ENCODE measurements at places on chromosomes 4 and X.

DNA sequence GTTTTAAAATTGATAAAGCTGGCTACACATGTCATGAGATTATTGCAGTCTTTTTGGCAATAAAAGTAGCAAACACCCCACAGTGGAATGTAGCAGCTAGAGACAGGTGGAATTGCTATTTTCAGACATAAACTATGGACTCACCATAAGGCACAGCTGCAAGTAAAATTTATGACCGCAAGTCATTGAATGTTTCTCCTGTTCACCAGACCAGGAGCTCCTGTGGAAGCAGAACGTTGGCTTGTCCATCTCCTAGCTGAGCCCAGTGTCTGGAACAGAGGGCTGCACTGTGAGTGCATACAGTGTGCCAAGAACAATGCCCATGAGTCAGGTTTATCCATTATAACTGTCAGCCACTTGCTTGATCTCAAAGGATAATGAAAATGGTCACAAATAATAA lies 538.2 kb downstream of the INPP4B start:
- DNase-seq, result no peak

- DNase-seq, result no peak
Observed at GRCh38 chr4:4427886-4428285, 41.0 kb downstream of the NSG1 start.

- no peak for DNase-seq
Observed at GRCh38 chrX:146385529-146385928, 424.0 kb upstream of the CXorf51B start.

DNA sequence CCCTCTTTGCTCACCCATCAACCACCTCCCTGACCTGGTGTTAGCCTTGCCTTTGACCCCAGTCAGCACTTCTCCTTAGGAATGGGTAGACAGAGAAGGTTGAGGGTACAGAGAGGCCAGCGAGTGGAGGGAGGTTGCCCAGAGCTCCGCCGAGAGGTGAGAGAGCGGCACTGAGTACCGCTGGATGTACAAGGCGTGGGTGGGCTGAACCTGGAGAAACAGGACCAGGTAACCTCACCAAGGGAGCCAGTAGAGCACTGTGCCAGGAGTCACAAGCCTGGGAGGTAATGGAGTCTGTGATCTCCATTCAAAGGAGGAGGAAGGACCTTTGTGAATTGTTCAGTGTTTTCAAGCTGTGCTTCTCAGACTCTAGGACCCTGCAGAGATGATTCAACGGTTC lies 256.2 kb downstream of the EVC2 start:
- DNase-seq, result no peak

GRCh38 chr4:107519053-107519452 lies 201.0 kb downstream of the PAPSS1 start:
- no peak for DNase-seq

GRCh38 chr4:77159806-77160205 lies 2.8 kb downstream of the CCNG2 start:
- DNase-seq, result no peak

DNA sequence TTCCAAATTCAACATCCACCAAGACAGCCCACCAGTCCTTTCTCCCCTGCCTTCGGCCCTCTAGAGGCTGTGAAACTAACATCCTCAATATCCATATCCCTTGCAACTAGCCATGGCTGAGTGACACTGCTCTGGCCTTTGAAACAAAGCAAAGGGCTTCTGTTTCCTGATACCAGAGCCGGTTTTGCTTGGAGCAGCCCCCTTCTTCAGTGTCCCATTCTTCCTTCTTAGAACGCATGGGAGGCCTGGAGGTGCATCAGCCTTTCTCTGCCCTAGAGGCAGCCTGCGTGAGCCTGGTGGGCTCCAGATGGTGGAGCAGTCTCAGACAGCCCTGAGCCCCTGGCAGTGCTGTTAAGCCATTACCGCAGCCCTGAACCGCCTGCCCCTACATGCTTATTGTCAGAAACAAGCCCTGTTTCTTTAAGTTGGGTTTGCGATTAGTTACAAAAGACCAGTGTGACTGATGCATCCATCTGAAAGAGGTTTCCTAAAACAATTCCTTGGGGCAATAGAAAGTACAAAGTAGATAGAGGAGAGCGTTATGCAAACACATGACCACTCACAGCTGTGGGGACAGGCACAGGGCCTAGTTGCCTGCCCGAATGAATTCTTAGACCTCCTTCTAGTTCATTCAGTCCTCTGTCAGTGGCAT lies 74.1 kb downstream of the EVC start:
- no peak for DNase-seq

DNA sequence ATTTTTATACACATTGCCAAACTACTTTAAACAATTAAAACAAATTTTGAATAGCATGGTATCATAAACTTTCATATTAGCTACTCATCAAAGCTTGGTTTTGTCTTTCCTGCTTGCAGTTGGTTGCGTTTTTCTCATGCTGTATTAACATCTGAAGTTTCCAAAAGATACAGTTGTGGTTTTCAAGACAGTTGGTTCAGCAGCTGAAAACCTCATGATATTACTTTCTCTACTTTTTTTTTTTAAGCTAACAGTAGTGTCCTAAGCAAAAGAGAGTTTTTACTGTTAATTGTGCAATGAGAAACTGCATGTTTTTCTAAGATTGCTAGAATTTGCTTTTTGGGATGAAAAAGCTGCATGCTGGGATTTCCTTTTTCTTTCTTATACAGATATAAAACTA lies 15.2 kb downstream of the RUFY3 start:
- DNase-seq, result no peak

DNA sequence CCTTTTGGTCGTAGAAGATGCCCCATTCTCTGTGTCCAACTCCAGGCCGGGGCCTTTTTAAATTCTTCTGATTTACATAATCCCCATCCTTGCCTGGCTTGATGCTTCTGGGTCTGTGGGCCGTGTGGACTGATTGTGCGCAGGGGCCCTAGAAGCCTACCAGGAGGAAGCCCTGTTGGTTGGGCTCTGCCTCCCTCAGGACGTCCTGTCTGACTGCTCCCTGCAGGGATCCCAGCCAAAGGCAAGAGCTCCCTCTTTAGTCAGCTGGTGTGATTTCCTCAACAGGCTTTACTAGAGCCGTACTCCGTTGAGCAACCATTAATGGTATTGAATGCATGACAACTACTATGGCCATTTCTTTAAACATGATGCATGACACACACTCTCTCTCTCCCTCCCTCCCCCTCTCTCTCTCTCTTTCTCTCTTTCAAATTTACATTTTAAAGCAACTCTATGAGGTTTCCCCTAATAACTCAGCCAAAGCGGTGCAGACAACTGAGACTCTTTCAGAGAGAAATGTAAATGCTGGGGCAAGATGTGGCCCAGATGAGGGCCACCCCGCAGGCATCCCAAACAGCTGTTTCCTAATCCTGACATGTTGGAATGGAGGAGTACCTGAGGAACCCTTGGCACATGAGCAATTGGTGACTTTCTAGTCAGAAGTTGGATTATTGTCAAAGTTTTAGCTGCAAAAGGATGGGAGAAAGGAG lies 117.3 kb downstream of the DRD5 start:
- DNase-seq, result no peak

DNA sequence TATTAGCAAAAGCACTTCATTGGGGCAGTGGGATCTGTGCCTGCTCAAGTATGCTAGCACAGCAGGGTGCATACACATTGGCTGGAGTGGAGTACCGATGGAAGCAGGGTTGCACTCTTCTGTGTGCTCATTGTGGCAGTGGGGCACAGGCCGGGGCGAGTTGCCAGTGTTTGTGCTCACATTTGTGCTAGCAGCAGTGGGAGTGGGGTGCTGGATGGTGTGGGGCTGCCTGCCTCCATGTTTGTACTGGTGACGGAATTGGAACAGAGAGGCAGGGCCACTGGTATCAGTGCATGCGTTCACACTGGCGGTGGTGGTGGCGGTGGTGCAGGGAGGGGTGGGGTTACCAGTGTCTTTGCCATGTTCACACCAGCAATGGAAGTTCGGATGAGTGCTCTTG lies 138.0 kb downstream of the POU4F2 start:
- no peak for DNase-seq

DNA sequence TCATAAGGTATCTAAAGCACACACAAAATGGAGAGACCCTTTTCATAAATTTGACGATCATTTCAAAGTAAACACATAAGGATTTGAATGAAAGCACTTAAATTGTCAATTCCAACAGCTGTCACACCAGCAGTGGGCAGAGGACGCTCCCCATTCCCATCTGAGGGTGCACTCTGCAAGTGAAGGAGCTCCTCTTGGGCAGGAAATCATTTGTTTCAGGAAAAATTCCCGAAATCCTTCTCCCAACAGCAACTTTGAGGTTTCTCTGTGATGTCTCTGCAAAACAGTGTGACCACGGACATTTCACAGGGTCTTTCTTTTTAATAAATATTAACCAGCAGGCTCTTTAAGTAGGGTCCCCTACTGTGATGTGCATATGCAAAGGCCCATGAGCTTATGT lies 111.0 kb downstream of the EPHA5 start:
- no peak for DNase-seq

- DNase-seq, result no peak
Observed at GRCh38 chrX:2682565-2683177, 8.4 kb upstream of the CD99 start.

GRCh38 chr4:7469023-7469422 lies 34.3 kb upstream of the PSAPL1 start:
- no peak for DNase-seq

DNA sequence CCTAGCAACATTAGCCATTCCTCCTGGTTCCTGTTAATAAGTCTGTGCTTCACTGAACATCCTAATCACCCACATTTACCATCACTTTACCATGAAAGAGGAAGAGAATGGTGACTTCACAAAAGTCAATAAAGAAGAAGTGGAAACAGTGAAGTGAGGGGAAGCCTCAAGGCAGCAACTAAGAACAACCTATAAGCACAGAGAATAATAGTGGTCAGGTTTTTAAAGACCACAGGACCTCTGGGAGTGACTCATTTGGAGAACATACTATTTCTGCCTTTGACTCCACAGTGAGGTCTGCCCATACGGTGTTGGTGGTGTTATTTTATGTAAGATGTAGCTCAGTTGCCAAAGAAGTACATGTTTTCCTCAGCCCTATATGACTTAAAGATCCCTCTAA lies 86.0 kb upstream of the TET2 start:
- no peak for DNase-seq

DNA sequence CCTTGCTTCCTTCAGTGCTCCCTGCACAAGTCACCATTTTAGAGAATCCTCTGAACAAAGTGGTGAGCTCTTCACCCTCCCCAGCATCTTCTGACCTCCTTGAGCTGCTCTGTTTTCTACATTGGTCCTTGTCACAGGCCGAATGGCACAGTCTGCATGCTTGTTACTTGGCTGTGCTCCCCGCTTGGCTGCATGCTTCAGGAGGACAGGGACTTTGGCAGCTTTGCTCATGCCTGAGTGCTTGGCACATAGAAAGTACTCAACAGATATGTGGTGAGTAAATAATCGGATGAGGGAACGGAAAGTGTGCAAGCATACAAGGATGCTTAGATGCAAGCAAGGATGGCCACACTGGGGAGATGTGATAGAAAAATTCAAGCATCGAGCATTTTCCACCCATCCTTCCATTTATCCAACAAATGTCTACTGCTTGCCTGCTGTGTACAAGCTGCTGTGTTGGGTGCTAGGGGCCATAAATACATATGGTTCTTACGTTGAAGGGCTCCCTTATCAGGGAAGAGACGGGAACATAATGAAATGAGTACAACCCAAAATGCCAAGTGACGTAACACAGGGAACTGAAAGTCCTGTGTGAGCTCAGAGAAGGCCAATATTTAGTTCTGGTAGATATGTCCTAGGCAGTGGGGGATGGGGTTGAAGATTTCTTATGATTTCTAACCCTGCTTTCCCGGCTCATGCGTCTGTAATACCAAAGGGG lies 31.2 kb downstream of the SLC2A9 start:
- DNase-seq, result no peak

- DNase-seq, result no peak
Observed at GRCh38 chrX:53088136-53088974, 5.6 kb upstream of the KANTR start.

- DNase-seq, result no peak
Observed at GRCh38 chr4:74499986-74500781, 55.2 kb downstream of the AREG start.

- DNase-seq, result no peak
Observed at GRCh38 chr4:85587952-85588351, 113.0 kb downstream of the ARHGAP24 start.

DNA sequence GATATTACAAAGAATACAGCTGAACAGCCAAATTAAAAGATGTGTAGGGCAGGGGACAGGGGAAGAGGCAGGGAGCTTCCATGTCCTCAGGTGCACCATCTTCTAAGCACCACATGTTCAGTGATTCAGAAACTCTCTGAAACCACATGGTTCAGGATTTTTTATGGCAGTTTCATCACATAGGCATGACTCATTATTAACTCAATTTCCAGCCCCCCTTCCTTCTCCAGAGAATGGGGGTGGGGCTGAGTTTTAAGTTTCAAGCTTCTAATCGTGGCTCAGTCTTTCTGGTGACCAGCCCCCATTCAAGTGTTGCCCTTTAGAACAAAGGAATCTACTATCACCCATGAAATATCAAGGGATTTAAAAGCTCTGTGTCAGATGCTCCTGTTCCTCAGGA lies 317.8 kb upstream of the GALNT7 start:
- peak; percentile 78 for DNase-seq

DNA sequence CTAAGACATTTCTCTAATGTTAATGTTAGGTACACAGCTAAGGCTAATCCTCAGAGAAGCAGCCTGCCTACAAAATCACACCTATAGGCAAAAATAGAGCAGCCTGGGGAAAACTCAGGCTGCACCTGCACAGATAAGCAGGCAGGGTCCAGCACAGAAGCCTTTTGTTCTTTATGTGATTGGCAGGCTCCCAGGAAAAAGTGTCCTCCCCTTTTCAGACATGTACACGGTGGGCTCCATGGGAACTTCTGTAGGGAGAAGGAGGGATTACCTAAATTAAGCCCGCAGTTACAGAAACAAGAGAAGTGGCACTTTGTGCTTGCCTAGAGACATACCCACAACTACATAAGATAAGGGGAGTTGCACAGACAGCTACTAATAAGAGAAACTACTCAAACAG lies 4.0 kb upstream of the HSPA4L start:
- DNase-seq, result no peak

DNA sequence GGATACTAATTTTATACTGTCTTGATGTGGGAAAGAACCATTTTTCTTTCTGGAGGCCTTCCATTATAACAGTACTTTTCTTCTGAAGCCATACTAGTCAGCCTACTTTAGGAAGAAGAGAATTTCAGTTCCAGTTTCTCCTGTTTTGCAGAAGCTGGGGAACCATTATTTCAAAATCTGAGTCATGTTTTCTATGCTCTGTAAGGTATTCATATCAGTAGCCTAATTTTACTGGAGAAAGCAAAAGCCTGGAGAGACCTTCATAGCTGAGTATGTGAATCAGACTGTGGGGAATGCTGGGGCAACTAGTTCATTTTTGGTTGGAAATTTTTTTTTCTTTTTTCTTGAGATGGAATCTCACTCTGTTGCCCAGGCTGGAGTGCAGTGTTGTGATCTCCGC lies 22.4 kb downstream of the AFF1 start:
- no peak for DNase-seq

DNA sequence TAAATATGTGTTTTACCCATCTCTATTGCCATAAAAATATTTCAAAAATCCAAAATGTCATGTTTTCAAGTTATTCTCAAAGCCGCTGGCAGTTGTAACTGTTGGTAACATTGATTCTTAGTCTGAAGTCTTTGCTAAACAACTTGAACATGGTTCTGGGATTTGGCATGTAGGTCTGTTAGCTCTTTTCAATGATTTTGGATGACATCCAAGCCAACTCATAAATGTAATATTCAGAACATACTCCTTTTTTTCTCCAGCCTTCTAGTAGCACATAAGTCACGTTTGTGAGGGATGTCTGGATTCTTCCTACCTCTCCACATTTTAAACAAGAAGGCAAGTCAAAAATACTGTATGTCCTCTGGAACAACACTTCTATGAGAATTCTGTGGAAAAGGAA lies 305.3 kb downstream of the PRR32 start:
- no peak for DNase-seq
